ENCODE measurements at places on chromosomes 13 and 19.

DNA sequence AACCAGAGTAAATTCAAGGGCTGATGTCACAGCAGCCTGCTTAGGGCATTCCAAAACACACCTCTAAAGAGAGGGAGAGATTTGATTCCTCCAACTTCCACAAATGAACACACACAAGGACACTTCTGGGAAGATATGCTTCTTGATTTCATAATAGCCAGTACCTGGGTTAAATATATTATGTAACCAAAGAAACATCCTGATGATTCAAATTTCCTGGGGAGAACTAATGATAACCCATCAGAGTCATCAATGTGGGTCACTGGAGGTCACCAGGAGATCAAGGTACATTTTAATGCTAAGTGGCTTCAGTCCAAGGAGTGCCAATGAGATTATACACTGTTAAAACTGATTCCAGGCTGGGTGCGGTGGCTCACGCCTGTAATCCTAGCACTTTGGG, 54.0 kb upstream of the DOCK9 start:
- no peak for DNase-seq

DNA sequence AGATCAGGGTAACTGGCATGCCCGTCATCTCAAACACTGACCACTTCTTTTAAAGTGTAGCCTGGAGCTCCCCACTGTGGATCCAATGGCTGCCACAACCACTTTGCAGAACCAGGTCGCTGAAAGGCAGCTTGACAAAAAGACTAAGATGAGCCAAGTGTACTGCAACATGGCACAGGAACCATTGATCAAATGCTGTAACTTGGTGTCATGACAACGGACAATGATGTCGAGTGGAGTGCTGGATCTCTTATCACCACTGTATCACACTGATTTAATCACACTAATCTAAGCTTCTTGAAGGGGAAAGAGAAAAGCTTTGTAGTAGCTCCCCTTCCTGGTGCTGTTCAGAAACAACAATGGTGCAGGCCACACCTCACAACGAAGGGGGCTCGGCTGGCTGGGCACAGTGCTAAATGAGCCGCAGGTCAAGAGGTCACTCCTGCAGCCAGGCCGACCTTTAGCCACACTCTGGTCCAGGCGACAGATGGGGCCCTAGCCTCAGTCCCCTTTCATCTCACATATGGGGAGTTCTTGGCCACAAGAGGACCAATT, 2.2 kb upstream of the TNFRSF19 start:
- DNase-seq, result no peak

DNA sequence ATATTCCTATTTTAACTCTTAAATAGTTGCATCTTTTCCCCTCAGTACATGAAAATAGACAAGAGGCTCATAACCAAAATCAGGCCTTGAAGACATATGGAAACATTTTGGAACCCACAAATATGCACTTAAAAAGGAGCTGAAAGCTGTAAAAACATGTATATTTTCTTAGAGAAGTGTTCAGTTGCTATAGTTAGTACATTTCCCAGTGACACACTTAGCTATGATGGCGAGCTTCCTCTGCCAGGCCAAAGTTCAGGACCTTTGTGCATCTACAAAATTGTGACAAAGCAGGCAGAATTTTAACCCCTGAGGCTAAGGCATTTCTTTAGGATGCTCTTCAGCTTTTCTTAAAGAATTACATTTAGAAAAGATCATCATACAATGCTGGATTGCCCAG, 54.5 kb downstream of the RCBTB2 start:
- DNase-seq, result no peak

DNA sequence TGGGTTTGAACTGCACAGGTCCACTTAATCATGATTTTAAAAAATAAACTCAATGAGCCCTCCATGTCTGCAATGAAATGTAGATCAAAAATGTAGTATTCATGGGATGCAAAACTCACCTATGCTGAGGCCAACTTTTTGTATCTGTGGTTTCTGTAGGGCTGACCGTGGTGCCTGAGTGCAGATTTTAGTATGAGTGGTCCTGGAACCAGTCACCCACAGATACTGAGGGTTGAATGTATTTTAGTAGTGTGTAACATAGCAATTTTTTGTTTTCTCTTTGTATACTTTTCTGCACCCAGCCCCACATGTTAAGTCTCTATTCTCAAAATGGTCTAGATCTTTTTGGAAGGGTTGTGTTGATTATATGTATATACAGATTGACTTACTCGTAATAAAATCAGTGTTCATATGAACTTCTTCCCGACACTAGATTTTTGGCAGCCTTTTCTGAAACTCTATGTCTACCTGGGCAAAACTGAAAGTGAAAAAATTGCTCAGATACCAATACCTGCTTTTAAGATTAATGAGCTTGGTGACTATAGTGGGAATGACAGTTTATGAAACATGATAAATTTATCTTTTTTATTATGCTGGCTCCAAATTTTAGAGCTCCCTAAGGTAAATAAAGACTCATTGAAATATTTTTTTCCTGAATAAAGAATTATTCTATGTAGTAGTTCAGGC, 51.6 kb downstream of the DNAJC15 start:
- DNase-seq, result no peak

DNA sequence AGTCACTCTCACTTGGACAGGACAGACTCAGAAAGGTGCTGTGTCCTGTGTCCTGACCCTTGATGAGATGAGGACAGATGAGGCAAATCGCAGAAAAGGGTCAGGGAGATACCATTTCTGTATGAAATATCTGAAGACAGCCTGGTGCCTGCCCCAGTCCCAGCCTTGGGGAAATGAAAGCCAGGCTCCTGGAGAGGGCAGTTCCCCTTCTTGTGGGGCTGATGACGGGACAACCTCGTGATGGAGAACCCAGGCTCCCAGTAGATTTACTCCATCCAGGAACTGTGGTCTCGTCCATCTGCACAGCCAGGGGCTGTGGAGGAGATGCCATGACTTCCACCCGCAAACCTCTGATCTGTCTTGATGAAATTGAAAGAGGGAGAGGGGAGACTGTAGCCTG, 13.8 kb downstream of the LILRB1 start:
- no peak for DNase-seq

GRCh38 chr19:31513841-31514240, 164.6 kb upstream of the TSHZ3 start:
- DNase-seq, result no peak

GRCh38 chr13:85386424-85386823, 412.8 kb downstream of the SLITRK6 start:
- DNase-seq, result no peak
